ENCODE measurements at places on chromosomes 6 and 20.

- DNase-seq = no peak
Measured at GRCh38 chr6:126372626-126373025, 32.7 kb downstream of the CENPW start.

- DNase-seq = no peak
Measured at GRCh38 chr6:43966853-43967718, 160.2 kb downstream of the MRPL14 start.

DNA sequence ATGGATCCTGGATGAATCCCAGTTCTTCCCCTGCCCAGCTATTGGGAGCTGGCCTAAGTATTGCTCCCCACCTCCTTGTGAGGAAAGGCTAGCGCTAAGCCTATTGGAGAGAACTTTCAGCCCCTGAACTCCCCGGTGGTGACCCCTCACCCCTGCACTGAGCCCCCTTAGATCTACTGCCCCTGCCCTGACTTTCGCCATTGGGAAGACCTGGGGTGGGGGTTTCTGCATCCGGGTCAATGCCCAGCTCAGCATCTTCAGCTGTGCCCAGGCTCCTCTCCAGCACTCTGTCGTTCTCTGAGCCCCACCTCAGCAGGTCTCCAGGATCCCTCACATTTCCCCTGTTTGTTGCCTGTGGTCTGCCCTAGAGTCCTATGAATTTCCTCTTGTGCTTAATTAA is 9.0 kb downstream of the TREML4 start:
- DNase-seq = no peak

DNA sequence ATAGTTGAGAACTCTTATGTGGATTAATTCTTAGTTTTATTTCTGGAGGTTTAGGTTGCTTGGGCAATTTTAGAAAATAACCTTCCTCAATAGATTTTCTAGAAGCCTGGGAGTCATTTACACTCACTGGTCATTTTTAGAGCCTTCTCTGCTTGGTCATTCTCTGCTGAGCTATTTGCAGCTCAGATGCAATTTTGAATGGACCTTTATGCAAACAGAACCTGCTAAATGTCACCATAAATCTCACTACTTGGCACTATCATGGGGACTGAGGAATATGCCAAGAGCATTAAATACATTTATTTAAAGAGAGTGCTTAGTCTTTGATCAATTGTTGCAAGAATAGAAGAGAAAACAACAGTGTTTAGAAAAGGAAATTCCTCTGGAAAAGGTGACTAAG is 154.0 kb downstream of the CLVS2 start:
- DNase-seq = no peak

GRCh38 chr6:132072271-132072670 is 121.1 kb upstream of the CCN2 start:
- no peak for DNase-seq

- peak; percentile 88 for DNase-seq
Measured at GRCh38 chr20:23349338-23350195, 1.0 kb upstream of the NXT1 start.

- DNase-seq = no peak
Measured at GRCh38 chr6:114659513-114659912, 316.7 kb upstream of the HS3ST5 start.

DNA sequence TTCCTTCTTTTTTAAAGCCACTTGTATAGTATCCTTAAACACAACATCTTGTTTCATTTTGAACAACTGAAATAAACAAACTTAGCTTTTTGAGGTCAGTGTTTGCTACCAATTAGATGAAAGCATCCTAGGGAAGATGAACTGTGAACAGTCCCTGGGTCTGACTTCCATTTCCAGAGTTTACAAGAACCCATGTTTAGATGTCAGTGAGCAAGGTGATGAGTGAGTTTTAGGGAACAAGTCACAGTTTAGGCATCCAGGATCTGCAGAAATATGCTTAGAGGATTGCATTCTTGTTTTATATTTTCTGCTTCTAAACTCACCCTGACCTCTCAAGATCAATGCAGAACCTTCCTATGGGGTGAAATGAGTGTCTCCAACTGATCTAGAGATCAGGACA is 3.0 kb downstream of the ZC2HC1B start:
- no peak for DNase-seq

GRCh38 chr20:31817461-31817860 is 1.7 kb upstream of the MYLK2 start:
- no peak for DNase-seq

DNA sequence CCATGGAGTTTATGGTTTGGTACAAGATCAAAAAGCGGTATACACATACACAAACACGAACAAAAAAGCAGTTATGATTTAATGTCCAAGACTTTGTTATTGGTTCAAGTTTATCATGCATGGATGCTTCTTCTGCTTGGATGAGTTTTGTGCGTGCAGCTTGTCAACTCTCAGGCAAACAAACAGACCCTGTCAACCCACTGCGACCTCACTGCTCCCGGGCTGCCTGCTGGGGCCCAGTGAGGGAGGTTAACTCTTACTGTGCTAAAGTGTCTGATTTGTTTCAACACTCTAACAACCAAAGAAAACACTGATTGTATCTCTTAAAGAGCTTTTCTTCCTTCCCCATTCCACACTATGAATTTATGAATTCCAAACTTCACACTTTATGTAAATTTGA is 26.8 kb upstream of the DDR1 start:
- no peak for DNase-seq

All from HuH-7 (cell line).